NCI-H1436 (cell line): ENCODE measurements at places on chromosomes 6 and 20.

GRCh38 chr20:14178952-14179351, 158.5 kb downstream of the FLRT3 start:
- DNase-seq: no peak

DNA sequence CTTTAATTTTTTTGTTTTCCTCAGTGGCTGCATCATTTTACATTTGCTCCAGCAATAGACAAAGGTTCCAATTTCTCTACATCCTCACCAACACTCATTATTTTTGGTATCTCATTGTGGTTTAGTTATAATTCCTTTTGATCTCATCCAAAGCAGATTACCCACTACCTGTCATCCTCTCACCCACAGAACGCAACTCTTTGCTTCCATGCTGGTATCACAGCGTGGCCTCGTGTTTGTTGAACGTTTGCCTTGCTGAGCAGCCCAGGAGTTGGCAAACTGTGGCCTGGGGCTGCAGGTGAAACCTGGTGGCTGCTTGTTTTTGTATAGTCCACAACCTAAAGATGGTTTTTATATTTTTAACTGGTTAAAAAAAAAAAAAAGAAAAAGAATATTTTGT, 181.9 kb downstream of the BCAS1 start:
- no peak for DNase-seq

DNA sequence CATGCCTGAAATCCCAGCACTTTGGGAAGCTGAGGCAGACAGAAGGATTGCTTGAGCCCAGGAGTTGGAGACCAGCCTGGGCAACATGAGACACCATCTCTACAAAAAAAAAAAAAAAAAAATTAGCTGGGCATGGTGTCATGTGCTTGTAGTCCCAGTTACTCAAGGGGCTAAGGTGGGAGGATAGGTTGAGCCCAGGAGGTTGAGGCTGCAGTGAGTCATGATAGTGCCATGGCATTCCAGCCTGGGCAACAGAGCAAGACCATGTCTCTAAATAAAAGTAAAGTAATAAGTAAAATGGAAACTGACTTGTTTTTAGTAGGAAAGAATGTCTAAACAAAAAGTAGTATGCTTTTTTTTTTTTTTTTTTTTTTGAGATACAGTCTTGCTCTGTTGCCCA, 240.7 kb downstream of the ARID1B start:
- no peak for DNase-seq

DNA sequence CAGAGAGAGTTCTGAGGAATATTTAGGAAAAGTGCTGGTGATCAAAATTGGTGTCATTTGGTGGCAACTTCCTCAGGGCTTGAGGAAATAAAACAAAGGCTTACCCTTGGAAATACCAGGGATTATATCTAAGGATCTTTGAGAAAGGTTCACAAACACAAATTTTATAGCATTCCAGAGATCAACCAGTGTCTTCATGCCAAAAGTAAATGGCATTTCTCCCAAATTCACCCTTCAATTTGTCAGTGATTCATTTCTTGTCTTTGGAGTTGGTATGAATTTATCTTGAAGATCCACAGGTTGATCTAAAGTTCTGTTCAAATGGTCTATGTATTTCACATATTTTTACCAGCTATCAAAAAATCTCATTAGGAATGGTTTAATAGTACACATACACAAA, 181.5 kb downstream of the FUT9 start:
- DNase-seq: no peak

DNA sequence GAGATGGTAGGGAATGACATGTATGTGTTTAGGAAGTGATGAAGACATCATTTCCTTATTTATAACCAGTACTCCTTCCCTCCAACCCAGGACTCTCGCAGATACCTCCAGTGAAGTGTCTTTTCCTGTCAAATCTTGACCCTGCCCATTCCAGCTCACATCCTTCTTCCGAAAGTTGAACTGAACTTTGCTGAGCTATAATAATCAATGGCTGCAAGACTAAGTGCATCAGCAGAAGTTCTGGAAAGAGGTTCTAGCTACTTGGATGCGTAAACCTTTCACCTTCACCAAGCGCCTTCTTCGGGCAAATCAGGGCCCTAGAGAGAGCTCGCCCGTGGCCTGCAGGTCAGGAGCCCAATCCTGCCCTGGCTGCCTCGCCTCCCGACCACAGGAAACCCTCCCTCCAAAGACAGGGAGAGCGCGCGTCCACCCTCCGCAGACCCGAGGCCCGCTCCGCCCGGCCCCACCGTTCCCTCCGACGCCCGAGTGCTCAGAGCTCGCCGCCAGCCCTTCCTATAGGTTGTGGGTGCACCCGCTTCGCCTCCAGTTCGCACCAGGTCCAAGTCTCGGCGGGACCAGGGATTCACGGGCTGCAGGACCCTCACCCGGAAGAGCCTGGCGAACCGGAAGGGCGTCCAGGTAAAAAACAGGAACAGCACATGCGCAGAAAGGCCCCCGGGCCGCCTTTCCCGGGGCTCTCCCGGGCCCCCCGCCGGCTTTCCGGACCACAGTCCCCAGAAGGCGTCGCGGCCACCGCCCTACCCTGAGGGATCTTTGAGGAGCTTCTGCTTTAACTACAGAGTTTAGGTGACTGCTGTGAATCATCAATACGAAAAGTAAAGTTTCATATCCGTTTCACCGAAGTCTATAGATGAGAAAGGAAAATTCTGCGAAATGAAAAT, at the start of gene ZNF334:
Gene ZNF334, minus strand, starts transcription at position 617 of the 902 bp plus-strand sequence. CDS start 1,457 bp downstream, outside the sequence.
- peak; percentile 57 for DNase-seq

- no peak for DNase-seq
Measured at GRCh38 chr6:151155095-151155494, 84.7 kb upstream of the AKAP12 start.

GRCh38 chr6:126188279-126188909, 151.5 kb upstream of the CENPW start:
- DNase-seq: no peak

DNA sequence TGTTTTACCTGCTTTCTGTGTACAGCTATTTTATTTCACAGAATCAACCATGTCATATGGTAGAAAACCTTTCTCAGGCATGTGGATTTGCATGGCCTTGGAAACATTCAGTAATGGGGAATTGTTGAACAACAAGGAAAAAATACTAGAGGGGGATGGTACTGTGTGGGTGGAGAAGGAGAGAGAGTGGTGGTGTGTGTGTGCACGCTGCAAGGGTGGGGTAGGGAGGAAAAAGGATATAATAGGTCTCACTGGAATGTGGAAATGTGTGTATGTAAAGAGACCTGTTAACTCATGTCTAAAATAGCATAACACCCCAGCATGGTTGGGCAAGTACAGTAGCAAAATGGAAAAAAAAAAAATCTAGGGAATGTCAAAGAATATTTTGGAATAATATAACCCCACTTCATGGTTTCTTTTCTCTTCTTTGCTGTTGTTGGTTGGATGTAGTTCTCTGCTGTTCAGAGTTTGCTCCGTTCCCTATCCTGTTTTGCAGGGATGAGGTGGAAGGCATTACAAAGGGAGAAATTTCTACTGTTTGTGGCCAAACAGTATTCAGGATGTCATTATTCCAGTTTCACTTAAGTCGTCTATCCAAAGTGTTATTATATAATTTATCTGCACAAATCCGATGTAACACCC, 93.9 kb upstream of the CITED2 start:
- DNase-seq: no peak

GRCh38 chr6:67252663-67253062, 1382.4 kb upstream of the ADGRB3 start:
- no peak for DNase-seq

GRCh38 chr20:11912013-11912658, 5.6 kb upstream of the BTBD3 start:
- peak; percentile 35 for DNase-seq

- DNase-seq: no peak
Measured at GRCh38 chr20:57713505-57713903, 3.7 kb upstream of the PMEPA1 start.

DNA sequence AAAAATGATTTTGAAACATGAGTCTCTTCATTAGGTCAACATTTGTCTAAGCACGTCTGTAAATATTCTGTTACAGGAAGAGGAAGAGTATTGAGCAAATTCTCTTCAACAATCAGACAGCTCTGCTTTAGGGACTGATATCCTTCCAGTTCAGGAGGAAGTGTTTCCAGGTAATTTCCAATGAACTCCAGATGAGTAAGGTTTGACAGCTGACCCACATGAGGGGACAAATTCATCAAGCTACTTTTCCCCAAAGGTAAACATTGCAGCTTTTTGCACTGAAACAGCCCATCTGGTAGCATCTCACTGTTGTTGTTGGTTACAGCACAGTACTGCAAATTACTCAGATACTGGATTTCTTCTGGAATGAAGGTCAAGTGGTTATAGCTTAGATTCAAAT, 18.1 kb downstream of the ENPP1 start:
- DNase-seq: no peak

DNA sequence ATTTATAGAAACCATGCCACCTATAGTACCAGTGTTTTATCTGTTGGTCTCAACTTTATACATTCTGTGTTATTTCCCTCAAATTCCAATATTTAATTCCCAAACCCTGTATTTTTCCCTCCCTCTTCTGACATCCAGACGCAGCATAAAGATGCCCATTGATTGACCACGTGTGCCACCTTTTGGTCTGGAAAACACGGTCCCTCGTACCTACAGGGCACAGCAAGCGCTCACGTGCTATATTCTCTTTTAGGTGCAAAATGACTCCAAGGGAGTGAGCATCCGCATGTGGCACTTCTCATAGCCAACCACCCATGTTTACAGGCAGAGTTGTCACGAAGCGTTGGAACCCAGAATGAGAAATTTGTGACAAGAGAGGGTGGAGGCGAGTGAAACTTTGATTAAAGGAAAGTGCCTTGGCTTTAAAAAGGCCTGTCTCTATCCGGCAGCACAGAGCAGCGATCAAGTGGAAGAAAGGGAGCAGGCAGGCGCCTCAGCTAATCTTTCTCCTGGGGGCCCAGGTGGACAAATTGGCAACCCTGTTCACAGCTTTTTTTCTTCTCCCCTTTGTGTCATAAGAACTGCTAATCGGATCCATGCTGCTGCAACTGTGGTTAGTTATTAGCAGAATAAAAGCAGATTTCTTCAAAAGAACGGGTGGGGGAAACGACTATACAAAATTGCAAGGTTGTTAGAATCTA, 225.9 kb downstream of the TMEM242 start:
- DNase-seq: no peak

DNA sequence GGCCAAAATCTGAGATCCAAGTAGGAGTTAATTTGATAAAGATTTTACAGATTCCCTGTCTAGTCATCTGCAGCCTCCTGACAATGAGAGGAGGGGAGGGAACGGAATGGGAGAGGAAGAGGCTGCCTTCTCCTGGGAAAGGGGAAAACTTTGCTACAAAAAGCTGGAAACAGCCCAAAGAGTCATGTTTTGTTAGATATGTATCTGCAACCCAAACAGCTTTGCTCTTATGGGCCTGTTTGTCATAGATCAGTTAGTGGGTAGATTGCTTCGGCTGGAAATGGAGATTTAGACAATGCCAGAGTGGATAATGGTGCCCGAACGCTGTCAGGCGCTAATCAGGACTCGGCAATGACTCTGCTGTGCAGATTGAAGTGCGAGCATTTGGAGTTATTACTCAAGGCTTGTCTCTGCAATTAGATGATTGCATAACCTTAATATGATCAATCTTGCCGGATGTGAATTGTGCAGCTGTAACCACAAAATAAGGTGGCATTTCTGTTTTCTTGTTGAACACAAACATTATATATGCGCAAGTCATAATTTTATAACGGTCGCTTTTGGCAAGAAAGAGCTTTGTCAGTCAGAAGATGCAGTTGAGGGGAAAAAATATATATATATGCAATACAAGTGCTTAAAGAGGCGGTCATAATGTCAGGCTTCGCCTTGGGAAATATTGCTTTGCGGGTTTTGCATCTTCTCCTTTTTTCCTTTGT, 92.4 kb upstream of the MAFB start:
- no peak for DNase-seq

- no peak for DNase-seq
Measured at GRCh38 chr6:121247386-121247785, 86.9 kb downstream of the TBC1D32 start.

DNA sequence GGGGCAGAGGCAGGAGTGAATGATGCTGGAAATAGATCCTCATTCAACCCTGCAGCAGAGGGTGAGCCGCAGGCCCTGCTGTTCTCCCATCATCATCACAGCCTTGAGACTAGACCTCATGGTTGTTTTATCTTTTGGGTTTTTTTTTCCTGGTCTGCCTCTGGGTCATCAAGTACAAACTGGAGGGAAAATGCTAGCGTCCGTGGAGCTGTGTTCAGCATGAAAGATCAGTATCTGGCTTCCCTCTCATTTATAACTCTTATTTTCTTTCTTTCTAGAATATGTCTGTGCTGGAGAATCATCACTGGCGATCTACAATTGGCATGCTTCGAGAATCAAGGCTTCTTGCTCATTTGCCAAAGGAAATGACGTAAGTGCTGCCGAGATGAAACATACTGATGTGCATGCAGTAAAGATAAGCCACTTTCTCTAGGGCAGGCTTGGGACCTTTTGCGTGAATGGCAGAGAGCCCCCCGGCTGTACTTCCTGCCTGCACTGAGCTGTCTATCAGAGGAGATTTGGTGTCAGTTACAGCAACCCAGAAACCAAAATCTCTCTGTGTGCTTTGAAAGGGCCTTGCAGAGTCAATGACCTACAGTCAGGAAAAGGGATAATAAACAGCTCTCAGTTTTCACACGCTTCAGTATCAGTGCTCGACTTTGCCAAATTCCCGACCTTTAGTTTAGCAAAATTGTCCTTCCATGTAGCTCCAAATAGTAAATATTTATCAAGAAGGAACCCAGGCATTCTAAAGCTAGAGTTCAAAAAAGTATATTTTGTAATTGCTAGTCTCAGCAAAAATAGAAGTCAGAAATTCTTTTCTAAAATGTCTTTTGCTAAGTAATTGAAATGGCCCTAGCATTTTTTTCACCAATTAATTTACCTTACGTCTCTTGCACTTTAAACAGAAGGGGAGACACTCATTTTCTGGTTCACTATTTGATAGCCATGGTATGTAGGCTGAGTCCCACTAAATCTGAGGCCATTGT, 76.3 kb downstream of the MTFR2 start:
- DNase-seq: no peak

GRCh38 chr6:163370464-163371117, 43.9 kb upstream of the QKI start:
- DNase-seq: no peak

DNA sequence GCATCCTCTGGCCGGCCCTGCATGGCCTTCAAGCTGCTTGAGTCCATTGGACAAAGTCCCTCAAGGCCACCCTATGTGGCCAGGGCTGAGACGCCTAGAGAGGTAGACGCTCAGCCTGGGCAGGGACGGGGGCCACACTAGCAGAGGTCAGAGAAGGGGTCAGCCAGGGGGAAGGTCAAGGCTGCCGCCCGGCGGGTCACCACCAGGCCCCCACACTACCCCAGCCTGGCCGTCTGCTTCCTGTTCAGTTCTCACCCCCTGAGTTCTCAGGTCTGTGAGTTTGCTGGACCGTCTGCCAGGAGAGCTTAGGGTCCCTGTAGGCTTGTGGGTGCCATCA, 37.3 kb downstream of the NTSR1 start:
- DNase-seq: no peak
